NCI-H1417 treated with DMSO at 0.1 percent for 48 hours (cell line): ENCODE measurements at places on chromosomes 12 and 14.

GRCh38 chr12:108604208-108604941 is 6.5 kb upstream of the TMEM119 start:
- DNase-seq, result no peak

DNA sequence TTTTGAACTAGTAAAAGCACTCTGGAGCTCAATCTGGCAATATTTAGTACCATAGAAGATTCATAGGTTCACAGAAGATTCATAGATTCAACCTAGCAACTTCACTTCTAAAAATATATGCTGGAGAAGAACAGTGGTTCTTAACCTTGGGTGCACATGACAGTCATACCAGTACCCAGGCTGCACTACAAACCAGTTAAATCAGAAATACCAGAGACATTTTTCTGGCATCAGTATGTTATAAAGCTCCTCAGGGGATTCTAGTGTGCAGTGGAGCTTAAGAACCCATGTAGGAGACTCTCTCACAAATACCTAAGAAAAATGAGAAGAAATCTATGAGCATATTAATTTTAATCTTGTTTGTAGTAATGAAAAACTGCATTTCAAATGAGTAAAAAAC is 46.6 kb downstream of the CNTN1 start:
- no peak for DNase-seq

- DNase-seq, result no peak
These were observed 390.3 kb downstream of the DIO2 start for GRCh38 chr14:79820866-79821535.

- DNase-seq, result peak; percentile 92
These were observed 567.7 kb downstream of the LRFN5 start for GRCh38 chr14:42174357-42174756.

DNA sequence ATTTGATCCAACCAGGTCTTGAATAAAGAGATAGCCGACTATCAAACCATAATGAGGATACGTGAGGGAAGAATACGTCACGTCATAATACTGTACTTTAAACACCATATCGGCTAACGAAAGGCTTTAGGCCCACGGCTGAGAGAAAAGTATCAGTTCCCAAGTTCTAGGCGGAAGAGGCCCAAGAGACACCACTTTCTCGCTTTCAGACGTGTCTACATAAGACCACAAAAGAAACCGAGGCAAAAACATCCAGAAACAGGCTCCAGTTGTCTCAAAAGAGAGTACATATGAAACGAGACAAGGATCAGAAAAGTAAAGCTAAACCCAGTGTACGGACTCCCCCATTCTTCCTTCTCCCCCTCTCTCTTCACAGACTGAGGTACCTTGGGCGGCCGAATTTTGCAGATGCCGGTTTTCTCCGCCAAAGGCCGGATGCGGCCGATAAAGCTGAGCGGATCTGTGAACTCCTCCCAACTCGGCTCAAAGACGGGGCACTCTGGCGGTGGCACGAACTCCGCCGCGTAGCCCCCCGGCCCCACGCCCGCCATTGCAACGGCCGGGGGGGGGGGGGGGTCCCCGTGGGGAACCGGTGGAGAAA is 479 bp downstream of the KDM5A start:
- no peak for DNase-seq

DNA sequence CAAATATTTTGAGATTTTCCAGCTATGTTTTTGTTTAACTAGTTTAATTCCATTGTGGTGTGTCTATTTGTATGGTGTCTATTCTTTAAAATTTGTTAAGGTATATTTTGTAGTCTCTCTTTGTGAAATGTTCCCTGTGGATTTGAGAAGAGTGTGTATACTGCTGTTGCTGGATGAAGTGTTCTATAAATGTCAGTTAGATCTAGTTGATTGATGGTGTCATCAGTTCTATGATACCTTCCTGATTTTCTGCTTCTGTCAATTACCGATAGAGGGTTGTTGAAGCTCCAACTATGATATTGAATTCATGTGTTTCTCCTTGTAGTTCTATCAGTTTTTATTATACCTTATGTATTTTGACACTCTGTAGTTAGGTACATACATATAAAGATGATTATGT is 53.1 kb downstream of the FUT8 start:
- no peak for DNase-seq

GRCh38 chr14:47148686-47149085 is 497.1 kb upstream of the RPL10L start:
- no peak for DNase-seq

GRCh38 chr14:92407410-92407809 is 84.4 kb downstream of the SLC24A4 start:
- no peak for DNase-seq

DNA sequence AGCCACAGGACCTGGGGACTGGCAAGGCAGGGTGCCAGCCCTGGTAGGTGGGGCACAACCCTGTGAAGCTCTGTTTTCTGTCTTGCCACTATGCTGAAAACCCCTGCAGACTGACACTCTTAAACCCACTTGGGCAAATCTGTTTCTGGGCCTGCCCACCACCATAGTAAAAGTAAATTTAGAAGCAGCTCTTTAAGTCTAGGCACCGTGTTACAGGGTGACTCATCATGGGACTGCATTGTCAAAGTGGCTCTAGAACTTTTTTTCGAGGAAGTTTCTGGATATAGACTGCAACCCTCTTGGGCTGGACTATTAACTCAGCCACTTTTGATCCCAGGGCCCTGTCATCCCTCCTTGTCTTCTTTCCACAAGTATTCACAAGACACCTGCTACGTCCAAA is 7.7 kb downstream of the TUNAR start:
- DNase-seq, result no peak

DNA sequence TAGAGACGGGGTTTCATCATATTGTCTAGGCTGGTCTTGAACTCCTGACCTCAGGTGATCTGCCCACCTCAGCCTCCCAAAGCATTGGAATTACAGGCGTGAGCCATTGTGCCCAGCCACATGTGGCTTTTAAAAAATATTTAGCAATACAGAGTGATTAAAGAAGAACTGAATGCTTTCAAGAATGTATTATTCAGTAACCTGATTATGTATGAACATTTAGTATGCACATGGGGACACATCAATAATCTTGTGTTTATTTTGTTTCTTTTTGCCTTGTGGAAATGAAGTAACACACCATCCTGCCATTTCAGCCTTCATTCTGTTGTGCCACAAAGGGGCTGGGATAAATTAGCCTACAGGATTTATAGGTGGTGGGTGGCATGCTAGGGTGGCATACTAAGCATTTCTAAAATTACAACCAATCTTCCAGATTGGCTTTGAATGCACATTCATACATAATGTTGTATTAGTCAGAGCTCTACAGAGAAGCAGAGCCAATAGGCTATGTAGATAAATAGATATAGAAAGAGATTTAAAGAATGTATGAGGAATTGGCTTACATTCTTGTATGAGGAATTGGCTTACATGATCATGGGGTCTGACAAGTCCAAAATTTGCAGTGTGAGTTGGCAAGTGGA is 25.5 kb upstream of the TXNRD1 start:
- DNase-seq, result no peak

DNA sequence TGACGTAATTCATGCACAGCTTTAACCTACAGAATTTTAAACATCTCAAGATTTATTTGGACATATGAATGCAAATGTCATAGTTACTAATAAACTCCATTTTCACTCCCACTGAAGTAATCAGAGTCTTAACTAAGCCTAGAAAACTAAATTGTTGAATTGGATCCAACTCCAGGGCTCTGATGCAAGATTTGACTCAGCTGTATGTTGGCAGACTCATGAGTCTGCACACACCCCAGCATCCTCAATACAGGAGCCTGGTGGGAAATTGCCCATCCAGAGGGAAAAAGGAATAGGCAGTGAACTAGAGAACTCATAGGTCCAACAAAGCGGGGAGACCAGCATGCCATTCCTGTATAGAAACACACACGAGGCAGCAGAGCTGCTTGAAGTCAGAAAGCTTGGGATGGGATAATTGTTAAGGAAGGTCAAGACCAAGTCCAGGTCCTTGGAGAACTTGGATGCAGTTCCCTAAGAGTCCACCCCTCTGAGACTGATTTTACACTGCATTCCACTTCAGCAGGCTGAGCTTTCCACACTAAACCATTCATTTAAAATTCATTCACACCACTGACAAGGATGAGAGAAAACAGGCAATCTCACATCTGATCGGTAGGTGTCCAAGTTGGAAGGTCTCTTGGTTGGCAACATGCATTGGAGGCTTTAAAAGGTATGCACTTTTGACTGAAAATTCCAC is 14.4 kb downstream of the TMTC1 start:
- no peak for DNase-seq

DNA sequence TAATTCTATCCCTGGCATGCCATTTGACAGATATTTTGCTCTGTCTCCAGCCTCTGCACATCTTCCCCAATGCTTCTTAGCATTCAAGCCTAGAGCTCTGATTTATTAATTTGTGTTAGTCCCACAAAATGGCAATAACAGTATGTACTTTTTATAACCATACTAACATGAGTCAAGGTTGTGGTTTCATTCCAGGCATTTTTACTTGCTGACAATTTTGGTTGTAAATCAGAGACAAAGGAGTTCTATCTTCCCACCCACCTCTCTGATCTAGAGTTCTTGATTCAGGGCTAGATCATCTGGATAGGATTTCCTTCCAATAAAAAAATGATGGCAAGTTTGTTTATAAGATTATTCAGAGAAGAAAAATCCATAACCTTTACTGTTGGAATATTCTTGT is 18.5 kb upstream of the CISTR start:
- no peak for DNase-seq

DNA sequence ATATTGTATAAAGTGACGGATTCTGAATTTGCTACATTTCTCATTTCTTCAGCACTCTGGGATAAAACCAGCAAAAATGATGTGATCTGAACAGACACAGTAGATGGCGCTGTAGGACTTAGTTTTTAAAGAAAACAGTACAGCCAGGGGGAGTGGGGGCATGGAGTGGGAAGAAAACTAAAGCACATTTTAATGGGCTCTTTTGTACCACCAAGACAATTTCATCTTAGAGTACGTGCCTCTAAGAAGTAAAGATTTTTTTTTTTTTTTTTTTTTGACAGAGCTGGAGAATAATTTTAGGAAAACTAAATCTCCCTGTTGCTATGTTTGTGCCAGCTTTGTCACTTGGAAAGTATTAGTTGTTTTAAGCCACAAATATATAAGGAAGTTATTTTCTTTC is 124.4 kb downstream of the RAD51B start:
- DNase-seq, result peak; percentile 60

GRCh38 chr12:27446436-27446835 is at the start of gene SMCO2:
TSS of gene SMCO2 (plus strand) at chr12:27446736. CDS start at chr12:27470632, 23,896 bp downstream.
- DNase-seq, result no peak

DNA sequence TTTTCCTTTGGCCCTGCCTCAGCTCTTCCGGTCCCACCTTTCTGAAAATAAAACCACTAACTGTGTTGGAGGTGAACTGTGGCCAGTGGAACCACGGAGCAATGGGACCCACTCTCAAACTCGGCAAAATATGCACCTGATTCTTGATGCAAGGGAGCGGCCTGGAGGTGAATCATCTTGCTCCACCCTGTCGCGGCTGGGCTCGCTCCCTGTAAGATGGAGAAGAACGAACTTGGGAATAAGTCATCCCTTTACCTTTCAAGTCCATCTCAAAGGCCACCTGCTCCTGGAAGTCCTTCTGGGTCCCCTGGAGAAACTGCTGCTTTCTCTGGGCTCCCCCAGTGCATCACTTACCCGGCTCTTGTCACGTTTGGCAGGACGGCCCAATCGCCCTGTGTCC is 309.9 kb downstream of the BCL11B start:
- no peak for DNase-seq

DNA sequence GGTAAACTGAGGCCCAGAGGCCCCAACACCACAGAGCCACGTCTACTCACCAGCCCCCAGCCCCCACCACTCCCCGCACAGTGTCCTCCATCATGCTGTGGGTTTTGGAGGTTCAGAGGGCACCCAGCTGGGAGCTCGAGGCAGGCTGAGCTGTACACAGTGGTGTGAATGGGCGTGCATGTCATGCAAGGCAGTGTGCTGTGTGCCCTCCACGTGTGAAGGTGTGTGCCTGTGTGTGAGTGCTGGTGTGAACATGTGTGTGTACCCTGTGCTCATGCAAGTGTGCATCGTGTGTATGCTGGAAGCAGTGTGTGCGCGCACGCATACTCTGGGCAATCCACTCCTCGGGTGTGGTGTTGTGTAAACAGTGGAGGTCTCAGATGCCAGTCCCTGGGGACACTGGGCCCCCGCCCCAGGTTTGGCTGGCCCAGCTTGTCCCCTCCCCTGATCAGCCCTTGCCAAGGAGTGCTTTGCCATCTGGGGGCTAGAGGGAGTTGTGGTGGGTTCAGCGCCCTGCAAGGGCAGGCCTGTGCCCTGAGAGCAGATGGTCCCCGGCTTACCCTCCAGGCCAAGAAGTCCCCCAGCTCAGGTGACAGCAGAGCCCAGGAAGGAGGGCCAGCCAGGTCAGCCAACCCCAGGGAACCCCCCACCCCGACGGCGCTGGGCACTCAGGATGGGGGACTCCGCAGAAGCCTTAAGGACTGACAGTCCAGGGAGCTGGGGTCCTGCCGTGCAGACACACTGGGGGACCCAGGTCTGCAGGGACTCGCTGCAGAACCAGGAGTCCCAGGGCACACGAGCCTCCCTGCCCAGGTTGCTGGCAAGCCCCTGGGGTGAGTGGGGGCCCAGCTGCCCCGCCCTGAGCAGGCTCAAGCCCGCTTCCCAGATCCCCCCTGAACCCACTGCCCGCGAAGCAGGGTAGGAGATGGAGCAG is 23.8 kb upstream of the GPR132 start:
- no peak for DNase-seq

GRCh38 chr14:96852823-96853422 is 55.7 kb downstream of the VRK1 start:
- no peak for DNase-seq

- DNase-seq, result no peak
These were observed 138.2 kb upstream of the NCOR2 start for GRCh38 chr12:124705545-124706138.

- DNase-seq, result no peak
These were observed 95.1 kb downstream of the NT5DC3 start for GRCh38 chr12:103745962-103746361.

- no peak for DNase-seq
These were observed 130.3 kb downstream of the IGF1 start for GRCh38 chr12:102350070-102350469.

GRCh38 chr14:41634286-41634685 is 27.6 kb downstream of the LRFN5 start:
- no peak for DNase-seq

DNA sequence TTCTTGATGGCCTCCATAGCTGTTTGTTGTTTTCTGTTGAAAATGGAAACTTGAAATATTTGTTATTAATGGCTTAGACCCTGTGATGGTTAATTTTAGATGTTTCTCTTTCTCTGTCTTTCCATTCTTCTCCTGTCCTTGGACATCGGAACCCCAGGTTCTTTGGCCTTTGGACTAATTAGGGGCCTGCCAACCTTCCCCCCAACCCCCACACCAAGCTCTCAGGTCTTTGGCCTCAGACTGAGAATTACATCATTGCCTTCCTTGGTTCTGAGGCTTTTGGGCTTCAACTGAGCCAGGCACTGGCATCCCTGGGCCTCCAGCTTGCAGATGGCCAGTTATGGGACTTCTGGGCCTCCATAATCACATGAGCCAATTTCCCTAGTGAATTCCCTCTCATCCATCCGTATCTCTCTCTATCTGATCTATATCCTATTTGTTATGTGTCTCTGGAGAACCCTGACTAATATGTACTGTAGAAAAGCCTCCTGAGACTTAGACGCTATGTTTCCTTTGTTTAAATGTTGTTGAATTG is 71.6 kb downstream of the FGD4 start:
- no peak for DNase-seq
